ENCODE measurements at places on chromosomes 12 and 14. TPM values are rescaled to one million over a fixed set of nuclear protein-coding genes. Genes with fewer than 3 reads are reported as not detected.

The NELL2 gene
- 19.7 TPM for polyA plus RNA-seq

The DBX2 gene
- polyA plus RNA-seq: not detected

The DLK1 gene
- 13.9 TPM for polyA plus RNA-seq

The PIK3C2G gene
- 3.0 TPM for polyA plus RNA-seq

The SLC4A8 gene
- 4.9 TPM for polyA plus RNA-seq

- DNase-seq: no peak
Observed at GRCh38 chr14:56341766-56342493, 223.7 kb downstream of the PELI2 start.

DNA sequence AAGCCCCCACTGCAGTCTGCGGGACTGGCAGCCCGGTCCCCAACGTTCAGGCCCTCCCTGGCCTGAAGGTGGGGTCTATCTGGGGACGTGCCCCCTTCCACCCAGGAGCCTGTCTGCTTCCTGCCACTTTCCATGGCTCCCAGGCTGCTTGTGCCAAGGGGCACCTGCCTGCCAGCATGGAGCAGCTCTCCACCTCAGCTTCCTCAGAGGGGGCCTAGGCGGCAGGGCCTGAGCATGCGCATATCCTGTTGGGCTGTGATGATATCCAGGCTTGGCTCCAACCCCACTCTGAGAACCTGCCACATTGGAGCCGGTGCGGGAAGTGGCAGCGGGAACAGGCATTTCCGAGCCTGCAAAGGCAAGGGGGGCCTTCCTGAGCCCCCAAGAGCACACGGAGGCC lies 57.4 kb downstream of the FUT8 start:
- no peak for DNase-seq

DNA sequence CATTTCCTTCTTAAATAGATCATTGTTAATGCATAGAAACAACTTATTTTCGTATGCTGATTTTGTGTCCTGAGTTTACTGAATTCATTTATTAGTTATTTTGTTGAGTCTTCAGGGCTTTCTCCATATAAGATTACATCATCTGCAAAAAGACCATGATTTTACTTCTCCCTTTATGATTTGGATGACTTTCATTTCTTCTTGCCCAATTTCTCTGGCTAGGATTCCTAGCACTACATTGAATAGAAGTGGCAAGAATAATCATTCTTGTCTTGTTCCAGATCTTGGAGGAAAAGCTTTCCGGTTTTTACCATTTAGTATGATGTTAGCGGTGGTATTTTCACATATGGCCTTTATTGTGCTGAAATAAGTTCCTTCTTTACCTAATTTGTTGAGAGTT lies 303.0 kb upstream of the RTL1 start:
- no peak for DNase-seq

DNA sequence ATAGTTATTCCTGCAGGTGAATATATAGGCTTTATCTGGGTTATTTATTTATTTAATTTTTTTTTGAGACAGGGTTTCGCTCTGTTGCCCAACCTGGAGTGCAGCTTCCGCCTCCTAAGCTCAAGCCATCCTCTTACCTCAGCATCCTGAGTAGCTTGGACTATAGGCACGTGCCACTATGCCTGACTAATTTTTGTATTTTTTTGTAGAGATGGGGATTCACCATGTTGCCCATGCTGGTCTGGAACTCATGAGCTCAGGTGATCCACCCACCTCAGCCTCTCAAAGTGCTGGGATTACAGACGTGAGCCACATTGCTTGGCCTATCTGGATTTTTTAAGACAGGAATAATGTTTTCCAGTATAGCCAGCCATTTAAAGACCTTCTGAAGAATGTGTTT lies 2.0 kb downstream of the RAN start:
- no peak for DNase-seq

DNA sequence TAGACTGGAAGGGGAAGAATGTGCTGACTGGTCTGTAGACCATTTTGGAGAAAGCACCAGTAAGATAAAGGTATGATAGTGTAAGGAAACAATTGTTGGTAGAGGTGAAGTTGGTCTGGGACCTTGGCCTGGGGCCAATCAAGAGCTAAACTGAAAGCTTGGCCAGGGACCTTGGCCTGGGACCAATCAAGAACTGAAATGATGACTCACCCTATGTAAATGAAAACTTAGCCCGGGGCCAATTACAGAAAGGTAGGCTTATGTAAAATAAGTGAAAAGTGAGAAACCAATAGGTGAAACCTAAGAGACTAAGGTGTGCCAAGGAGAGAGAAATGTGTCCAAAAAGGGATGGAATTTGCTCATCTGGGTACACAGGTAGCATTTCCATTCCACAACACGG lies 776.0 kb downstream of the C12orf50 start:
- no peak for DNase-seq

DNA sequence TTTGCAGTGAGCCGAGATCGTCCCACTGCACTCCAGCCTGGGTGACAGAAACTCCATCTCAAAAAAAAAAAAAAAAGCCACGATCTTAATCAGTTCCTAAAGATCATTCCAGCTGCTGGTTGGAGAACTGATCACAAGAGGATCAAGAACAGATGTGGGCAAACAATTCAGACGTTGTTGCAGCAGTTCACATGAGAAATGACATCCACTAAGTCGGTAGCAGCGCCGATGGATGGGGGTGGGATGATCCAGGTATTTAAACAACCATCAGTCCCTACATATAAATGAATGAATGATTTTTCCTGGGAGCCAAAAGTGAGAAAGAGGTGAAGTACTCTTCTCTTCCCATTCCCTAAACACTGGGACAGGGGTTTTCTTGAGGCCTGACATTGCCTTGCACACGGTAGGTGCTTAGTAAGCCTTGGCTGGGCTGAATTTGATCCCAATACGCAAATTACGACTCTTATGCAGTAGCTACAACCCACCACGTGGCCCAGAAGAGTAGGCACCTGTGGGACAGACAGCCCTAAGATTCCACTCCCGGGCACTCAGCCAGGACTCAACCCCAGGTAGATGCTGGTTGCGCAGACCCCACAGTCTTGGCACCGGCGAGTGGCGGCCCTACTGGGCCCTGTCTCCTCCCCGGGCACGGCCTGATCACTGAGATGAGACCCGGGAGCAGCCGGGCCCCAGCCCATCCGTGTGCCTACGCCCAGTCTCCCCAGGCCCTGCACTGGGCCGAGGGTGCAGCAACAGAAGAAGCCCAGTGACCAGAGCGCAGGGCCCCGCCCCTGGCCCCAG lies 565 bp downstream of the SPRYD3 start:
- DNase-seq: no peak

- no peak for DNase-seq
Observed at GRCh38 chr14:35355981-35356841, 48.3 kb downstream of the NFKBIA start.

DNA sequence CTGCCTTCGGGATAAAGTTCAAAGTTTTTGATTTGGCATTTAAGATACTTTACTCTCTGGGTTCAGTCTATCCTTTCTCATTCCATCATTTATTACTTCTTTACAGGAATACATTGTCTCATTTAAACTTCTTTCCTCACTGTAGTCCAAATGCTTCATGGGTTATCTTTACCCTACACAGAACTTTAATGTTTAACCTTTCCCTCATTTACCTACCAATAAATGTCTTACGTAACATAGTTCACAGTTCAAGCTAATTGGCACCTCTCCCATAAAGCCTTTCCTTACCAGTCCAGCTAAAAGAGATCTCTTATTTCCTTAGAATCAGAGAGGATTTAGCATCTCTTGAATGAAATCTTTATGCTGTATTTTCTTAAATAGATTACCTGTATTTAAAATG lies 476.3 kb upstream of the SEL1L start:
- DNase-seq: no peak
